ENCODE measurements at places on chromosomes 11 and 22.
A peak's percentile ranks its signal among the peaks of the same experiment; 100 is the strongest.

GRCh38 chr11:3947061-3947460, 91.6 kb downstream of the STIM1 start:
- no peak for DNase-seq

- no peak for DNase-seq
Measured at GRCh38 chr11:114149689-114150407, 90.3 kb downstream of the ZBTB16 start.

DNA sequence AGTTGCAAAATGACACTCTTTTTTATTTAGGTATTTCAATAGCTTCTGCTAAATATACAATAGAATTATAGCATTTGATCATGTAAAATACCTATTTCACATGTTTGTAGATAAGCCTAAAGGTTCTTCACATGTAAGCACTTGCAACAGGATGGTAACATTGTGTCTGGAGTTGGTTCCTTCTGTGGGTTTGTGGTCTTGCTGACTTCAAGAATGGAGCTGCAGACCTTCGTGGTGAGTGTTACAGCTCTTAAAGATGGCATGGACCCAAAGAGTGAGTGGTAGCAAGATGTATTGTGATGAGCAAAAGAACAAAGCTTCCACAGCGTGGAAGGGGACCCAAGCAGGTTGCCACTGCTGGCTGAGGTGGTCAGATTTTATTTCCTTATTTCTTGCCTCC, 246.4 kb upstream of the PDGFD start:
- DNase-seq: no peak

- DNase-seq: no peak
Measured at GRCh38 chr11:104852811-104853210, 45.4 kb downstream of the CASP12 start.

DNA sequence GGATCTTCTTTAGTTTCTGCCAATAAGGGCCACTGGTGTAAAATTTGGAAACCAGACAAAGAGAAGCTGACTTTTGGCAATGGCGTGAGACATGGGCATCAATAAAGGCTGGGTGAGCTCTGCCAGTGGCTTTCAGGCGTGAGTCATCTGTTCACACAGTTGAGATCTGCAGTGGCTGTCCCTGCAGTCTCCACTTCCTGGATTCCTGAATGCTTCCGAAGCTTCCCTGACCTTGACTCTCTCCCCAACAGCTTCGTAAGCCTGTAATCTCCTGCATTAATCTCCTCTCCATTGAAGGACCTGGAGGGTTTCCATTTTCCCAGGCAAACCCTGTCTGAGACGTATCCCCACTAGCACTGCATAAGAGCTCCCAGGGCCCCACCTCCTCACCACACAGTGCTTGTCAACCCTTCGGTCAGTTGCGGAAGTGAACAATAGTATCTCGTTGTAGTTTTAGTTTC, 574.7 kb downstream of the TBC1D22A start:
- DNase-seq: no peak

DNA sequence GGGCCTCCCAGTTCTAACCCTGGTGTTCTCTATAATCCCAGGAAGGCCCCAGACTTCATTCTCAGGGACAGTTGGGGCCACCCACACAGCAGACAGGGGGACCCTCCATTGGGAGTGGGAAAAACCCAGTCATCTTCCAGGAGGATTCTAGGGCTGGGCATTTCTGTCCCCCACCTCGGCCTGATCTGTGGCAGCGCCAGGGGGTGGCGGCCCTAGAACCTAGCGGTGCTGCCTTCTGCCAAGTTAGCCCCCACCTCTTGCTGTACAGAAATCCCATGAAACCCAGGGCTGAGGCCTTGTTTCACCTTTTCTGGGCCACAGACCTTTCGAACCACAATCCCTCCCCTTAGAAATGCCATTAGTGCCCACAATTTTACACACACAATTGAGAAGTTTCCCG, 9.6 kb downstream of the CHST1 start:
- no peak for DNase-seq

DNA sequence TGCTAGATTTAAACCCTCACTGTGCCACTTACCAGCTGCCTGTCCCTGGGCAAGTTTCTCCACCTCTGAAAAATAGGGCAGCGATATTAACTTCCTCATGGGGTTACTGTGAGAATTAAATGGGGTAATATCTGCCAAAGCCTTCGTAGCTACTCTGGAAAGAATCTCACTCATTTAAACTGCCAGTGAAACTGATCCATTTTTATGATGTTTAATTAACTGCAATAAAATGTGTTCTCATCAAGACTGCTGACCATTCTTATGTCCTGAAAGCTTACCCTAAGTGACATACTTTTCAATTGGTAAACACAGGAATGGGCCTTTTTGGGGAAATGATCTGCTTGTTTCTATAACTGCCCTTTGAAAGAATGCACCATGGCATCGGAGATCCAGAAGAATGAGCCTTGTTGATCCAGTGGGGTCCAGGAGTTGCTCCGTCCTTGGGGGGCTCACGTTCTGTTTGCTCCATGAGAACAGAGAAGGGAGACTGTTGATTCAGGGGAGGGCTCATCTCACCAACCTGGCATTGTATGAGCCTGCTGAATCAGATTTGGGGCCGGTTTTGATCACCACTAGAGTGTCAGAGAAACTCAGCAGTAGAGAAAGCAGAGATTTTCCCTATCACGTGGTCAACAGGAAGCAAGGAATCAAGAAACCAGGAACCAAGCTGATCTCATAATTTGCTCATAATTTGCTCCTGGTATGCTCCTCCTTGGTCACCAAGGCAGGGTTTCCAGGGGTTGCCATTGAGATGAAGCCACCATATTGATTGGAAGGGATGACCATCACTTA, 7.0 kb upstream of the CCDC86 start:
- DNase-seq: no peak

DNA sequence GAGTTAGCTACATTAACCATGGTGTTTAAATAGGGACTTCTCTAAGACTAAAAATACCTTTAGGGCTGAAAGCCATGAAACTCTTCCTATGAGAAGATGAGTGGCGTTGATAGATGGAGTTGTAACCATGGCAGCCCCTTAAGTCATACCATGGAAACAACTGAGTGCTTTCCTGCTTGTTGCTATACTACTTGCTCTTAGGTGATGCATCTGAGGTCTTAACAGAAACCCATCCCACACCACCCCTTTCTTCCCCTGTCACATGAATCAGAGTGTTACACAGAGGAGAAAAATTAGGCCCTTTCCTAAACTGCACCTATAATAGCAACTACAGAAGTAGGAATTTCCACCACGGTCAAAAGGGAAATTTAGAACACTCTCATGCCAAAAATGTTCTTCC, 64.3 kb upstream of the ZC3H12C start:
- DNase-seq: no peak

DNA sequence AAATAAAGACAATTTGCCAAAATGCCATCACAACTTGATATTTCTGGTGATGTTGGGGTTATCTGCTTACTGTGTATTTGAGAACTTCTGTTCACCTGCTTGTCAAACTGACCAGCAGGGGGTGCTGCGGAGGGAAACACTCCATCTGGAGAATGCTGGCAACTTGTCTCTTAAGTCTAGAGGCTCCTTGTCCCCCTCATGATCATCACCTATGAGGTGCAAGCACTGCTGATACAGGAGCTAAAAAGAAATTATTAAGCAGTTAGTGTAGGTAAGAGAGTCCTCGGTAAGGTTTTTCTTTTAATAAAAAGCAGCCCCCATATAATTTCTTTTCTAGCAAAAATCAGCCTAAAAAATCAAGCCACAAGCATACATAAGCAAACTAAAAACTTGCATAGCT, 32.7 kb upstream of the GLYATL1B start:
- peak; percentile 73 for DNase-seq

GRCh38 chr22:28771195-28771791, 1.2 kb upstream of the CCDC117 start:
- DNase-seq: no peak

DNA sequence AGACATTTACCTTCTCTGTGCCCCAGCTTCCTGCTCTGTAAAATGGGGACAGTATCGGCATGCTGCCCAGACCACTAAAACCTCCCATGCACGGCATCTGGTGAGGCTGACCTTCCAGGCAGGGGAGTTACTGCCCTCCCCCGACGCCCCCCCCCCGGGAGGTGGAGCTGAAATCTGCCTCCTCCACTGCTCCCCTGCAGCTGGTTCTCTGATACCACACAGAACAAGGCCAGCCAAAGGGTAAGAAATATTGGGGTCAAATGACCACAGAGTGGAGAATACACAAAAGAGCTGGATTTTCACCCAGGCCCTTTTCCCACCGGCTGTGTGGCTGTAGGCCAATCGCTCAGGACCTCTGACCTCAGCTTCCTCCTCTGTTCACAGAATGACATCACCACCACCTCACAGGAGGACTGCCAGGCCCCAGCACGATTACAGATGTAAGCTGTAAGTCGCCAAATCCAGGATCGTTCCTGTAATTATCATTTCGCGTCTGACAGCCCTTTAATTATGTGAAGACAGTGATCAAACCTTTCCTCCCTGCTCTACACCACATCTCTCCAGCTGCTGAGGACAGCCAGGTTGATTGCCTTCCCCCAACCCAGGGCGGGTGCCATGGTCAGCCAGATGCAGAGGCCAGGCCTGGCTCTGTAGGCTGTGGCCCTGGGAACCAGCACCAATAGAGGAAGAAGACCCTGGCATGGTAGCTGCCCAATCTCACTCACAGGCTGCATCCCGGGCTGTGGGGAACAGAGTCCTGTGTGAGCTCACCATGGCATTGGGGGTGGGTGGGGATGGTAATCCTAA, 35.7 kb upstream of the KLHL35 start:
- no peak for DNase-seq

DNA sequence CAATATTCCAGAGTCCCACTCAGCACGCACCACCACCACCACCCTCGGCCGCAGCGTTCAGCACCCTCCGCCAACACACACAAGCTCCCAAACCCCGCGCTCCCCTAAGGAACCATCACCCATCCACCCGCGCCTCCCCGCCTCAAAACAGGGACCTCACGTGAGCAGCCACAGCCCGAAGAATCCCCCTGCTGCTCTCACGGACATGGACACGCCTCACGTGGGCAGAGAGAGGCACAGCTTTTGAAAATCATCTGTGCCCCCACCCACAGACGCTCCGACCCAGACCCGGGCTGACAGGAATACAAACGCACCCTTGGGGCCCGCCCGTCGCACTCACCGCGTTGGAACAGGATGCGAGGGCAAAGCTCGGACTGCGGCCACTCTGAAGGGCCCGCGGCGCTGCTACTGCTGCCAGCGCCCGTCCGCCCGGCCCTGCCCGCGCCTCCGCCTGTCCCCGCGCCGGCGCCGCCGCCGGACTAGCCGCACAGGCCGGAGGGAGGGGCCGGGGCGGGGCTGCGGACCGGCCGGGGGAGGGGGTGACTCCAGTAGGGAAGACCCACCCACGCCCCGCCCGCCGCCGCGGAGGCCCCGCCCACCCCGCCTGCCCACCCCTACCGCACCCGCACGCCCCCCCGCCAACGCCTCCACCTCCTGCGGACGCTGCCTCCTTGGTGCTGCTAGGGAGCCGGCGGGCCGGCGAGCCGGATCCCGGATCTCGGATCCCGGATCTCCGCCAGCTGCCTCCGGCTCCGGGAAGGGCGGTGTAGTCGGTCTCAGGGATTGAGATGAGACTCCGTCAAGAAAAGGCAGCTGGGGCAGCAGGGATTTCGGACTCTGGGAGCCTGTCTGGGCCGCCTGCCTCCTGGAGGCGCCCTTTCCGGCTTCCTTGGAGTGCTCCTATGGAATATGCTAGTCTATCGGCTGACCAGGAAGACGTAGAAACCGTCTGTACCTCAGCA, at the start of gene TRIM3:
TRIM3 (minus strand) TSS at position 491 of the 962 bp plus-strand sequence. CDS start 8,246 bp downstream, outside the sequence.
- peak; percentile 48 for DNase-seq

DNA sequence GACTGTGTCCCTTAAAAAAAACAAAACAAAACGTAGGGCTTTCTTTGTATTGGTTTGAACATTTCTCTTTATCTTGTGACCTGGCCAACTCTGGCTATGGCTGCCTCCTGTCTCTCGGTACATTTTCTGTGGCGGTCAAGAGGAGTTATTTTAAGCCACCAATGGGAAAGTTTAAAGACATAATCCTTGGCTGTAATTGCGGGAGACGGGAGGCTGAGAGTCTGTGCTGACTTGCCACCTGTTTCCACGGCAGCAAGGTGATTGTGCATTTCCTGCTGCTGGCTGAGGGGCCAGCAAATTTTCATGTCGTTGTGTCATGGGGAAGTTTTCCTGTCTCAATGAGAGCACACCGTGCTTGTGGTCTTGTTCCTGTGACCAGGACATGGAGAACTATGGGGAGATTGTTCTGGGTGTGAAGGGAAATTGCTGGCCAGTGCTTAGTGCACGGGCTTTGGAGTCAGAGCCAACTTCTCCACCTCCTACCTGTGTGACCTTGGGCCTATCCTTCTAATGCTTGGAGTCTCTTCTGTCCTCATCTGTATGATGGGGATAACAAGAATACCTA, 11.0 kb downstream of the PTPRJ start:
- no peak for DNase-seq

DNA sequence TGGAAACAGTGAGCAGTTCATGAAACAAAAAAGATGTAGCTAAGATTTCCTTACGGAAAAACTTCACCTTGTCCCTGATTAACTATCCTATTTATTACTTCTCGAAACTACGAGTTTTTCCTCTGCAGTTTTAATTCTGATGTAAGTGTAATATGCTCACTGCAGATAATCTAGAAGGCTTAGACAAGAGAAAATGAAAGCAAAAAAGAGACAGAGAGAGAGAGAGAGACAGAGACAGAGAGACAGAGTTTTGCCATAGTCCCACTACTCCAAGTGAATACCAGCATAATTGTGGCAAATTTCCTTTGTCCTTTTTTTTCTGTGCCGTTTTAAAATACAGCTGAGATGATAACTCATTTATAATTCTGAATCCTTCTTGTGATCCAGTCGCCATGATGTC, 24.8 kb downstream of the FSHB start:
- no peak for DNase-seq

- DNase-seq: no peak
Measured at GRCh38 chr11:1422481-1422880, 32.7 kb downstream of the BRSK2 start.

DNA sequence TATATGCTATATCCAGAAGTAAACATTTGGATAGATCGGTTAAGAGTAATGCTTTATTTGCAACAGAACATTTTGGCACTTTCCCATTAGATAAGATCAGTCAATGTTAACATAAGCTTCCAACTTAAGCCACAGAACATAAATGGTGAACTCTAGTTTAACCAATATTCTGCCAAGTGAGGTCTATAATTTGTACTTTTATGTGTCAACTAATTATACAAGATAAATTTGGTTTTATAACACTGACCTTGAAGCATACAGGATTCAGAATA, 23.5 kb upstream of the BLID start:
- no peak for DNase-seq

GRCh38 chr22:24216541-24217209, 28.2 kb downstream of the GGT5 start:
- DNase-seq: no peak

- DNase-seq: no peak
Measured at GRCh38 chr11:32400196-32400595, 35.1 kb downstream of the WT1 start.

GRCh38 chr11:41784513-41785335, 325.3 kb upstream of the LRRC4C start:
- DNase-seq: no peak

Data from stimulated activated CD4-positive, alpha-beta T cell treated with anti-CD3 and anti-CD28 coated beads, TNF-alpha, amount 100 ng/mL, for 1 hour (primary cell).